Fibroblast of the aortic adventitia (primary cell): ENCODE measurements at places on chromosomes 5 and 9. TPM values are rescaled to one million over a fixed set of nuclear protein-coding genes. Genes with fewer than 3 reads are reported as not detected.

FGD3 gene
- not detected in 2 replicates for total RNA-seq

SPATA31D4 gene
- not detected in 2 replicates for total RNA-seq

FXN gene
- 2.4 and 8.7 TPM in 2 replicates for total RNA-seq

HABP4 gene
- total RNA-seq, result 16.7 and 27.6 TPM in 2 replicates

IL9 gene
- total RNA-seq, result not detected in 2 replicates

C5orf58 gene
- total RNA-seq, result not detected in 2 replicates

FGF10 gene
- total RNA-seq, result 0.16 and 1.2 TPM in 2 replicates

MZB1 gene
- 0.18 TPM in 1 of 2 replicates, not detected in the other for total RNA-seq

PCDHB3 gene
- 0.27 and 0.74 TPM in 2 replicates for total RNA-seq

ZFP62 gene
- 14.7 and 19.4 TPM in 2 replicates for total RNA-seq

ZBED3 gene
- 0.90 and 23.0 TPM in 2 replicates for total RNA-seq

GRM6 gene
- total RNA-seq, result not detected in 2 replicates

GNA14 gene
- 1.5 and 6.1 TPM in 2 replicates for total RNA-seq

WWC1 gene
- 0.45 and 2.7 TPM in 2 replicates for total RNA-seq
